ENCODE measurements at places on chromosomes 4 and X.
A peak's percentile ranks its signal among the peaks of the same experiment; 100 is the strongest.

GRCh38 chrX:138006180-138006579 lies 440.3 kb downstream of the ZIC3 start:
- no peak for DNase-seq

DNA sequence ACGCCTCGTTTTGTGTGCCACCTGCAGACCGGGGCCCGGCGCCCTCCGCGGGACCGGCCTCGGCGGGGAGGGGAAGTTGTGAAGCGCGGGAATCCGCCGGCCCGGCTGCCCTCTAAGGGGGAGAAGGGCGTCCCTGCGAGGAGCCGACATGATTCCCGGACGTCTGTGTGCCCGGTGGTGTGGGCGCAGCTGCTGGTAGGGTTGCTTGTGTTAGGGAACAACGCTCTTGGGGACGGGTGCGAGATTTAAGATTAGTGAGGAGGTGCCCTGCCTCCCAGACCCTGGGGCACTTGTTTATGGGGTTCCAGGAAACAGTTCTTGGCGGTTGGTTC lies 627 bp downstream of the CDKN2AIP start:
- DNase-seq, result no peak

- DNase-seq, result no peak
Measured at GRCh38 chr4:164169591-164169990, 584.3 kb upstream of the SMIM31 start.

- DNase-seq, result no peak
Measured at GRCh38 chr4:107066621-107067020, 30.5 kb upstream of the DKK2 start.

DNA sequence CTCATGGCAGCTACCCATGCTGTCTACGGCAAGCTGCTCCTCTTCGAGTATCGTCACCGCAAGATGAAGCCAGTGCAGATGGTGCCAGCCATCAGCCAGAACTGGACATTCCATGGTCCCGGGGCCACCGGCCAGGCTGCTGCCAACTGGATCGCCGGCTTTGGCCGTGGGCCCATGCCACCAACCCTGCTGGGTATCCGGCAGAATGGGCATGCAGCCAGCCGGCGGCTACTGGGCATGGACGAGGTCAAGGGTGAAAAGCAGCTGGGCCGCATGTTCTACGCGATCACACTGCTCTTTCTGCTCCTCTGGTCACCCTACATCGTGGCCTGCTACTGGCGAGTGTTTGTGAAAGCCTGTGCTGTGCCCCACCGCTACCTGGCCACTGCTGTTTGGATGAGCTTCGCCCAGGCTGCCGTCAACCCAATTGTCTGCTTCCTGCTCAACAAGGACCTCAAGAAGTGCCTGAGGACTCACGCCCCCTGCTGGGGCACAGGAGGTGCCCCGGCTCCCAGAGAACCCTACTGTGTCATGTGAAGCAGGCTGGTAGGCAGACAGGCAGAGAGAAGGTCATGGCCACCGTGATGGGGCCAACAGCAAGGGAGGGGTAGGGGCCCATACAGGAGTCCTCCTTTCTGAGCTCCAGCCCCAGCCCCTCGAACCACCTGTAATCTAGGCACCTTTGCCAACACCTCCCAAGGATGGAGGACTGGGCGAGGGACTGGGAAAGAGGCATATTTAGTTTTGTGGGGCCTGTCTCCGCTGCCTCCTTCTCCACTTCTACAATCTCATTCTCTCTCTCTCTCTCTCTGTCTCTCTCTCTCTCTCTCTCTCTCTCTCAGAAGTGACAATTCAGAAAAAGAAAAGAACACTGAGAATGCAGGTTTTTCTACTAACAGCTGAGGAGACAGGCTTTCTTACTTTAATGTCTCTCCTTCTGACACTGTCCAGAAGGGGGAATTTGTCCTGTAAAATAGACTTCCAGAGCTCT lies 4.7 kb upstream of the TSPYL2 start:
- no peak for DNase-seq

- DNase-seq, result no peak
Measured at GRCh38 chrX:23394421-23394820, 59.8 kb downstream of the PTCHD1 start.

DNA sequence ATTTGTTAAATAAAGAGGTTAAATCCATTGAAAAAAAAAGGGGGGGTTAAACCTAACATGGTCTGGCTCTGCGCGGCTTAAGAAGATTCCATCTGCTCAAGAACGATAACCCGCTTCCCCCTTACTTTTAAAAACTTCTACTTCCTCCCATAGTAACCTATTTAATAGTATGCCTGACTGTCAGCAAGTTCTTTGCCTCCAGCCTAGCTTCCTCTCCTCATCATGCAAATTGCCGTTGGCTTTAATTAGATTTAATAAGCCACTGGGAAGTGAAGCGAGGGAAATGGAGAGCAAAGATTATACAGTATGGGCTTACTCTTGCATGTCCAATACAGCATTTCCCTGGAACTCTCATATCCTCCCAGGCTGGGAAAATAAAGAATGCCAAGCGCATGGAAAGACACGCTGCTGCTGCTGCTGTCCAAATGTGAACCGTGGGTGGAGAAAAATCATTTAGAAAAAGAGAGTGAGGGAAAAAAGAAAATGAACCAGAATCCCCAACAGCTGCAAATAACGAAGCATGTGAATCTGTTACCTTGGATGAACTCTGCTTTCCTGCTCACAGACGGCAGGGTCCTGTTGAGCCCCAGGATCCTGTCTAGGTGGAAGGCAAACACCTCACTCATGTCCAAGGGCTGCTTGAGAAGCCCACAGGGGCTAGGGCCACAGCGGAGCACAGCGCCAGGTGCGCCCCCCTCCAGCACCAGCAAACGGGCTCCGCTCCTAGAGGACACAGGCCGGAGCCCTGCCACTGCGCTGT lies 2.7 kb downstream of the GASK1B start:
- DNase-seq, result no peak

- no peak for DNase-seq
Measured at GRCh38 chrX:6990552-6991193, 156.8 kb upstream of the STS start.

DNA sequence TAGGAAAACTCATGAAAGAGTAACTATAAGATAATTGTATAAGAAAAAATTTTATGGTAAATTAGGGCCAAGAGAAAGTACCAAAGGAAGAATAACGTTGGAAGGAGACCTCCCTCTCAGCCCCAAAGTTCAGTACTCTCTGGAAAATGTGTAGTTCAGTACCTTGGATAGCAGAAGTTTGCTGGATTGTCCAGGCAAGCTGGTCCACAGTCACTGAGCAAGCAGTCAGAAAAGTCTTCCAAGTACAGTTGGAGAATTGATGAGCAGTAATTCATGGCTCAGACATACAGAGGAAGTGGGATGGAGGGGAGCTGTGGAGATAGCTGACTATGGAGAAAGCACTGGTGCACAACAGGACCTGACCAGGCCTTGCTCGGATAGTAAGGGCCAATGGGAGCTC lies 598.2 kb upstream of the NDST4 start:
- DNase-seq, result no peak

DNA sequence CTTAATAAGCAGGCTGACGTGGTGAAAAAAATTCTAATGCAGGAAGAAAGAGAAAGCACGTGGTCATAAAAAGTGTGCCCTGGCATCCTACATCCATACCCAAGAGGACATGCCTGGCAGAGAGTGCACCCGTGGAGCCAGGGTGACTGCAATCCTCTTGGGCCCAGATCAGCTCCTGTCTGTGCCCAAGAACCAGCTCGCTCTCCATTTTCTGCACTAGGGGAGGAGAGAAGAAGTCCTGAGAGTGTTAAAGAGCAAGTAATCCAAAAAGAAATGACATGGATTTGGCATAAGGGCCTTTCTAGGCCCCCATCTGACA lies 483.1 kb downstream of the BCOR start:
- DNase-seq, result no peak

- no peak for DNase-seq
Measured at GRCh38 chr4:129455482-129455881, 359.5 kb downstream of the C4orf33 start.

- no peak for DNase-seq
Measured at GRCh38 chr4:159778298-159778697, 675.4 kb downstream of the RAPGEF2 start.

- DNase-seq, result no peak
Measured at GRCh38 chr4:16926214-16926613, 27.8 kb upstream of the LDB2 start.

- no peak for DNase-seq
Measured at GRCh38 chr4:7585768-7586167, 151.0 kb upstream of the PSAPL1 start.

DNA sequence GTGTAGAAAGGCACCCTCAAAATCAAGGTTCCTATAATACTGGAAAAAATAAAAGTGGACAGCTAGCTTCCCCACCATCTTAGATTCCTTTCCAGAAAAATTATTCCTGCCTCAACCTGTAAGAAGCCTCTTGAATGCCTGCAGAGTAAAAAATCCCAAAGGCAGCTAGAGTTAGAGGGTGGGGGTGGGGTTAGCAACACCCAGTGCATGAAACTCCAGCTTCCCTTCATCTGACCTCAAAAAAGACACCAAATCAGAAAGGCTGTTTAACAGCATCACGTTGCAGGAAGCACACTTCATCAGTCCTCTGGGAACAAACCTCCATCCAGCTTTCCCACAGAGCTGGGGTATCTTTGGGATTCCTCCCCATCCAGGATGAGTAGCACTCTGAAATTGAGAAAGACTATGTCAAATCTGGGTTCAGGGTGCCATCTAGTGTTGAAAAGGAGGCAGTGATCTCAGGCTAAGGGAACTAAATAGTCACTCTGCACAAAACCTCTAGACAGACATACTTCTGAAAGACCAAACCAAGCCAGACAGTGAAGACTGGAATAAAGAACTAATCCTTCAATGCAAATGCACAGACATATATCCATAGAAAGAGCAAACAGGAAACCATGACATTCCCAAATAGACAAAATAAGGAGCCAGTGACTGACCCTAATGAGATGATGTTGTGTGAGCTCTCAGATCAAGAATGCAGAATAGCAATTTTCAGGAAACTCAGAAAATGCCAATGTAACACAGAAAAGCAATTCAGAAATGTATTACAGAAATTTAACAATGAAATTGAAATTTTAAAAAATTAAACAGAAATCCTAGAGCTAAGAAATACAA lies 97.9 kb downstream of the ARHGEF9 start:
- DNase-seq, result peak; percentile 25

GRCh38 chr4:16760617-16761363 lies 137.7 kb downstream of the LDB2 start:
- DNase-seq, result no peak

DNA sequence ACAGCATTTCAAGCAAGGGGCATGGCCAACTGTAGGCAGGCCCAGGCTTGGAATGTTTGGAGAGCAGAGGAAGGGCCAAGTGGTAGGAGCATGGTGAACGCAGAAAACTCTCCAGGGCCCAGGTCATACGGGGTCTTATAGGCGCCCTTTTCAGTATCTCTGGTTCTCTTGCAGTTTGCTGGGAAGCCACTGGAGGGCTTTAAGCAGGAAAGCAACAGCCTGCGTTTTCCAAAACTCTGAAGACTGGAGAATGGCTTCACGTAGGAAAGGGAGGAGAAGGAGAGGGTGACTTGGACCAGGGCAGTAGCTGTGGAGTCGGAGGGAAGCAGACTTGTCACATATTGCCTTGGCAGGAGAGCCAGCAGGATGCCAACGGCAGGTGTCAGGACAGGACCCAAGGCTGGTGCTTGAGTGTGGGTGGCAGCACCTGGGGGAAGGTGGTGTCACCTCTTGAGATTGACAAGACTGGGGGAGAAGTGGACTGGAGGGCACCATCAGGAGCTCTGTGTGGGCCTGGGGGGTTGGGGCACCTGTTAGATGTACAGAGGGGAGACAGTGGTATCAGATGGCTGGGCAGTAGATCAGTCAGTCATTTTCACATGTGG lies 21.9 kb downstream of the TKTL1 start:
- DNase-seq, result no peak

- no peak for DNase-seq
Measured at GRCh38 chr4:56078866-56079265, 130.1 kb downstream of the CEP135 start.

- no peak for DNase-seq
Measured at GRCh38 chr4:22454955-22455354, 60.9 kb downstream of the ADGRA3 start.

DNA sequence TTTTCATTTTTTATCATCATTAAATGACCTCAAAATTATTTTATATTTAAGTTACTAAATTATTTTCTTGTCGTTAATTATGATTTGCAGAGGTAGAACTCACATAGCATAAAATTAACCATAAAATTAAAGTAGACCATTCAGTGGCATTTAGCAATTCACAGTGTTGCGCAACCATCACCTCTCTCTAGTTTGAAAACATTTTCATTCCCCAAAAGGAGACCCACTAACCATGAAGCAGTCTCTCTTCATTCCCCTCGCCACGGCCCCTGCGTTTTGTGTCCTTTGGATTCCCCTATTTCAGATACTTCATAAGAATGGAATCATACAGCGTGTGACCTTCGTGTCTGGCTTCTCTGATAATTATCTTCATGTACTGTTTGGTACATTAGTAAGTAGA lies 154.9 kb downstream of the ENPP6 start:
- no peak for DNase-seq

- no peak for DNase-seq
Measured at GRCh38 chrX:108494406-108495090, 54.9 kb downstream of the COL4A5 start.

DNA sequence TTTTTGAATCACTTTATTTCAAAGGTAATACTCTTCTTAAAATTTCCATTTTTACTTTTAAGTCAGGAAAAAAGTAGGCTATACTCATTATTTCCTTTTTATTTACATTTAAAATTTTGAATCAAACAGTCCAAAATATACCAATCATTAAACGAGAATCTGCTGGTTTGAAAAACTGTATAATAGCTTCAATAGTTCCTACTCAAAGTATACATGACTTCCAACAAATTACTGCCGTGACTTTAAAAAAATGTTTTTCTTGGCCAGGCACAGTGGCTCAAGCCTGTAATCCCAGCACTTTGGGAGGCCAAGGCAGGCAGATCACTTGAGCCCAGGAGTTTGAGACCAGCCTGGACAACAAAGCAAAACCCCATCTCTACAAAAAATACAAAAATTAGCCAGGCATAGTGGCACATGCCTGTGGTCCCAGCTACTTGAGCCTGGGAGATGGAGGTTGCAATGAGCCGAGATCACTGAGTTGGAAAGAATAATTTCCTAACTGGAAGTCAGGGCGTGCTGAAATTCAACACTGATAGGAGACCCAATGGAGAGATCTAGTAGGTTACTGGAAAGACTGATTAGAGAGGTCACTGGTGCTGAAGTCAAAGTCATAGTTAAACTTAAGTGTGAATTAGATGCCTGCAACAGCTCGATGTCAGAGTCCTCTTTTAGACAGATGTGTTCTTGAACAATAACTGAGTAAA lies 9.0 kb downstream of the KLHL8 start:
- DNase-seq, result no peak
